ENCODE measurements at places on chromosomes 6 and 20.

DNA sequence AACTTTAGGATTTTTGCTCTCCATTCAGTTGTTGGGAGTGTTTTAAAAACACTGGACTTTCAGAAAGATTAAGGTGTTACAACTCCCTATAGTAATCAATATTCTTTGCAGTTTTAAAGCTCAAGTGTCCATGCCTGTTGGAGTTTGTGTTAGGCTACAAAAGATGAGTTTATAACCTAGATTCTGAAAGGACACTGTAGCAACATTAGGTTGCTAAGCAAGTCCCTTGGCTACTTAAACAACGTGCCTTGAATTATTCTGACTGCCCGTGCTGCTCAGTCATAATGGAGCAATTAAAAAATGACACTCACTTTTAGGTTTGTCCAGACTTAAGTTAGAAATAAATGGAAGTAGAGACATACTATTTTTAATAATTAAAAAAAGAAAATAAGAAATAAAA, 41.0 kb downstream of the KLHL32 start:
- no peak for DNase-seq

- DNase-seq, result no peak
These were observed 465.2 kb downstream of the TFAP2B start for GRCh38 chr6:51283723-51284355.

- no peak for DNase-seq
These were observed 212.4 kb upstream of the ARID1B start for GRCh38 chr6:156564807-156565149.

DNA sequence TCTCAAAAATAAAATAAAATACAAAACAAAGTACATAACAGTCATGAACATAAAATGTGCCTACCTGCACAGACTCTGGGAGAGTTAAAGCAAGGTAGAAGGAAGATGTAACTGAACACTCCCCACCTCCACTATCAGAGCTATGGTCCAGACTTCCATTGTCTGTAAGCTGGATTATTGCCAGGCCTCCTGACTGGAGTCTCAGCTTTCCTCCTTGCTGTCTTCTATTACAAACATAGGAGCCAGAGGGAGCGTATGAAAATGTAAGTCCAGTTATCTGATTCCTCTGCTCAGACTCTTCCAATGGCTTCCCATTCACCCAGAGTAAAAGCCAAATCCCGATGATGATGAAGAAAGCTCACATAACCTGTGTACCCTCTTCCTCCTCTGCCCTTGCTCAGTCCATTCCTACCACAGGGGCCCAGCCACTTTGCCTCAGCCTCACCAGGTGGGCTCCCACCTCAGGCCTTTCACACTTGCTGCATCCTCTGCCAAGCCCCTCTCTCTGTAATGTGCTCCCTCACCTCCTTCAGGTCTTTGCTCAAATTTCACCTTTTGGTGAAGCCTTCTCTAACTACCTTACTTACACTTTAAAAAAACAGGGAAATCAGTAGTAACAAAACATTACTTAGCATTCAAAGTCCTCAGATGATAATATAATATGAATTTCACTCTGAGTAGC, 194.1 kb downstream of the RIMS1 start:
- no peak for DNase-seq

DNA sequence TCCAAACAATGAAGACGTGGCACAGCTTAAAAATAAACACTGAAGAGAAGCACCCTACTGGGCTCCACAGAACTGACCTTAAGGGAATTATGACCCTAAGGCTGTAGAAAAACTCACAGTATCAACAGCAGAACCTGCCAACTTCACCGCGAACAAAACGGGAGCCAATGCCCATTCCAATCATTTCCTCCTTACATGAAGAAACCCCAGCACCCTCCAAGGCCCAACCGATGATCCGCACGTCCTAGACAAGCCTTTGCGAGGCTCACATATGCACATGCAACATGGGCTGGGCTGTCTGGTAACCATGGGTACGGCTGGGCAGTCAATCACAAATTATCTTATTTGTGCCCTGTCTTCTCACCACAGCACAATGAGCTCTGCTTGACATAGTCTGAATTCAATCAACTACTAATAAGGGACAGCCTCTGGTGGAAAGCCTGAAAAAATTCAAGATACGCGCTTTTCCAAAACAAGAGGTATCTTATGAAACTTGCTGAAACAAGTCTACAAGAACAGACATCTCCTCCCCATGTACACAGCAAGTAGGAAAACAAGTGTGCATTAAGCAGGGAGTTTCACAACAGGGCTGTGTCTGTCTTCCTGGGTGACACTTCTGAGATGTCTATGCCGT, 1.7 kb downstream of the DIDO1 start:
- no peak for DNase-seq

DNA sequence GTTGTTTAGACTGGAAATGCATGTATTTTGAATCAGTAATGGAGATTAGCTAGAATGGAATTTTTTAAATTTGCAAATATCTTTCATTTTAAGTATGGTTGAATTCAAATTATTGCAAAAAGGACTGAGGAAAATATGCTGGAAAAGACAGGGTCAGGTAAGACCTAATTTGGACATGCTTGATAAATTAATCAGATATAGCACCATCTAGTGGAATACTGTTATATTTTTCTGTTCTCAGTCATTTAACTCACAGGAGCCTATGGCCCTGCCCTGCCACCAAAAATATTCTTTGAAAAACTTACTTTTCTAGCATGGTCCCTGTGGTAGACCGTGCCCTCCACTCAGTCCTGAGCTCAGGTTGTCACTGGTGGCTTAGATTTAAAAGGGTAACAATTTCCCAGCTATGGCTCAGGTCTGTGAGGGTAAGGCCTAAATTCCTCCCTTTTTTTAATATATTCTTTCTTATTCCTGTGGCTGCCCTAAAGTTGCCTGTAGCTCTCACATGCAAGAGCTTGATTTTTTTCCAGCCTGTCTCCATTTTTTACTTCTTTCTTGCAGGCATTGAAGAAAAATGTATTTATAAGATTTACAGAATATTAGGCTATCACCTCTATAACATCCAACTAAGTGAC, 25.3 kb upstream of the KIAA1586 start:
- DNase-seq, result no peak

- DNase-seq, result no peak
These were observed 60.1 kb downstream of the SLC16A10 start for GRCh38 chr6:111147440-111147839.

DNA sequence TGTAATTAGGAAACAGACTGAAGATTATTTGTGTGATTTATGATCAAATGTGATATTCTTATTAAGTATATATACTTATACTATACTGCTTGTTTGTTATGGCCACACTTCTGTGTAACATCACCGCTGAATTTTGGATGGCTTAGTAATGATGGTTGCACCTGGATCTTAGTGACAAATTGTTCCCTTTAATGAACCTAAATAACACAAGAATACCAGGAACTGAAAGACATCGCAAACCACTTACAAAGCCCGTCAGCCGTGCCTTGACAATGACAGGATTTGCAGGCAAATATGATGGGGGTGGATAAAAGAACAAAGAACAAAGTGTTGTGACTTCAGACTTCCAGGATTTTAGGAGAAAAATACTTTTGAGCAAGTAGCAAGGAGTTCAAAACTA, 67.1 kb downstream of the LAMP5 start:
- DNase-seq, result no peak

DNA sequence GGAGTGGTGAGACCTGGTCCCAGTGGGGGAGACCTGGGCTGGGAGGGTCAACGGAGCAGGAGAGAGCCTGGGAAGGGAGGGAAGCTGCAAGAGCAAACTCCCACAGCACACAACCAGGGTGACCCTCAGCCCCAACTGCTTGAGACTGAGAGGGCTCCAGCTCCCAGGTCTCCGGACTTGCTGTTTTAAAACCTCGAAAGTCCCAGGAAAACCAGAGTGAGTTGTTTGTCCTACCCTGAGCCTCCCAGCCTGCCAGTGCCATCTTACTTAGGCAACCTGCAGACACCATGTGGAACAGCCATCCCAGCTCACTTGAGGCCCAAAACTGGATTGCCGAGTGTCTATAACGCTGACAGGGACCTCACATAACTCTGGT, 4.8 kb upstream of the NTSR1 start:
- DNase-seq, result no peak

DNA sequence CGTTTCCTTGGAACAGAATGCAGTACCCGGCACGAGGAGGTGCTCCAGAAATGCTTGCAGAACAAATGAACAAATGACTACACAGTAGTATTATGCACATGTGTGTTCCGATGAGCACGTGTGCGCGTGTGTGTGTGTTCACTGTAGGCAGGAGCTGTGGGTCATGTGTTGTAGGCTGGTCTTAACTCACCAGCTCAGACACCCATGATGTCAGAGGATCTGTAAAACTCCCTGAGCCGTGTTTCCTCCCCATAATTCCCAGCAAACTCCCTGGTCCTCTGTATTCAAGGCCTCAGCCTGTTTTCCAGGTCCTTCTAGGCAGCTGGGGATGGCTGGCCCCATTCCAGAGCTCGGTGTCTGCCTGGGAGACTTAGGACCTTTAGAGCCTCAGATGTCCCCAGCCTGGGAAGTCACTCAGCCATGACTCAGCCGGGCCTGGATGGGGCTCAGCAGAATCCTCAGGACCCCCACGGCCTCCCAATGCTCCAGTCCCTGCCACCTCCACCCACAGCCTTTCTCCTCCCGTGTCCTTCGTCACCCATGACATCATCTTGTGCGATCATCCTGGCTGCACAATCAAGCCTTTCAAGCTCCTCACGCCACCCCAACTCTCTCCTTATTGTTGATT, 475.0 kb upstream of the SULF2 start:
- DNase-seq, result no peak

- DNase-seq, result no peak
These were observed 149.4 kb downstream of the DHX35 start for GRCh38 chr20:39111359-39112177.

DNA sequence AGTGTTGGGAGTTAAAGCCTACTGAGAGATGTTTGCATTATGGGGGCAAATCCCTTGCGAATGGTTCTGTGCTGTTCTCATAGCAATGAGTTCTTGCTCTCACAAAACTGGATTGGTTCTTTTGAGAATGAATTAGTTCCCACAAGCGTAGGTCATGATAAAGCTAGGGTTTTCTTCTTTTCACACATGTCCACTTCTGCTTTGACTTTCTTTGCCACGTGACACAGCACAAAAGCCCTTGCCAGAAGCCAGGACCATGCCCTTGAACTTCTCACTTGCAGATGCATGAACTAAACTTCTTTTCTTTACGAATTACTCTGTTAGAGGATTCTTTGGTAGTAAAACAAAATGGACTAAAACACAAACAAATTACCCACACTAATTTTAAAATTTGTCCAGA, 922.8 kb downstream of the EPHA7 start:
- DNase-seq, result no peak

- no peak for DNase-seq
These were observed 114.7 kb downstream of the GJA10 start for GRCh38 chr6:90008908-90009501.

GRCh38 chr6:152828431-152828830, 77.8 kb downstream of the VIP start:
- DNase-seq, result no peak

- DNase-seq, result no peak
These were observed 118.3 kb downstream of the KCNQ5 start for GRCh38 chr6:72740135-72740534.

GRCh38 chr6:14072084-14072483, 45.5 kb upstream of the CD83 start:
- DNase-seq, result no peak

DNA sequence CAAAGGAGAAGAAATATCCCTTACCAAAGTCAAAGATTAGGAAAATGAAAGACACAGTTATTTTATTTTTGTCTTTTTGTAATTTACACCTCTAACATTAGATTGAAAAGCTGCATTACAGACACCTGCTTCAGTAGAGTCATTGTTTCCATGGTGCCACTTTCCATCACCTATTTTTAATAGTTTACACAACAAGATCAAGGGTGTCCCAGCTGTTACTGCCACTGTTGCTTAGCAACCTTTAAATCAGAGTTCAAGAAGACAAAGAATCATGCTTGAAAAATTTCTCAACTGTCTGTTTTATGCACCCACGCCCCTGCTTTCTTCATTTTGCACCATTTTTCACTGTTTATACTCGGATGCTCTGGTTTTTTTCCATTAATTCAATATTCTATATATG, 668.2 kb upstream of the GJE1 start:
- DNase-seq, result no peak

DNA sequence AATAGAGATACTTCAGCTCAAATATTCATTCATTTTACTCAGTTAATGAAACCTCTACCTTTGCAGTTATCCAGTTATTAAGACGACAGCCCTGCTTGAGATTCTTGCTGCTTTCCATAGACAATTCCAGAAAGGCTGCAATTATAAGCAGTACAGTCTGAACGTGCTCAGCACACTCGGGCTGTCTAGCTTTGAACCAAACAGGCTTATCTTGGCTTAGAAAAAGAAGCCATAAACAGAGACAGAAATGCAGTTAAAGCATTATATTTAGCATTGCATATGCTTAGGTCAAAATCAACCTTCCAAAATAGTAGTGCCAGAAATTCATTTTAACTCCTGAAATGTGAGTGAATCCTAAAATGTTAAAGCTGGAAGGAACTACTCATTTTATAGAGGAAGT, 204.1 kb upstream of the KCNQ5 start:
- DNase-seq, result no peak

DNA sequence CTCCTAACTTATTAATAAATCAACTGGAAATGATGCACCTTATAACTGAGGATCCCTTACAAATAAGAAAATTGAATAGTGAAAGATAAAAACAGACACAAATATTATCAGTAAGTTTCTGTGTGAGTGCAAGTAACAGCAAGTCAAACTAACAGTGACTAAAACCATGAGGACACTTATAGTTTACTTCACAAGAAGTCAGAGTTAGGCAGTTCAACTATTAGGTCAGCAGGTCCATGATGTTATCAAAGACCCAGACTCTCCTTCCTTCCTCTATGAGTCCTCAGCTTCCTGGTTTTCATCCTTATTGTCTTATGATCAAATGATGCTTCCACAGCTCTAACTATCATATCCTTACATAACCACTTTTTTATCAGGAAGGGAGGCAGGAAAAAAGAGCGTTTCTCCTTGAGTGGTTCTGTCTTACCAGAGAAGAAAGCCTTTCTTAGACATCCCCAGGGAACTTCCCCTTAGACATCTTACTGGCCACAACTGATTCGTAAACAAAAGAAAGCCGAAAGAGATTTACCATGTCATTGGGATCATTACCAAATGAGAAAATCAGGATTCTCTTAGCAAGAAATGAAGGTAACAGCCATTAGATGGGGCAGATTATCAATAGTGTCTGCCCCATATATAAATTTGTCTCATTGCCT, 114.3 kb upstream of the LRFN2 start:
- no peak for DNase-seq

Measured in T-helper 17 cell (primary cell).